Fibroblast of mammary gland (primary cell): ENCODE measurements at places on chromosomes 5 and 9.

- peak; percentile 36 for DNase-seq
These were observed 54.1 kb downstream of the GDA start for GRCh38 chr9:72203205-72203803.

GRCh38 chr5:156391139-156391538 is 64.2 kb downstream of the SGCD start:
- DNase-seq, result peak; percentile 43

- no peak for DNase-seq
These were observed 16.9 kb upstream of the SNCAIP start for GRCh38 chr5:122295138-122295537.

- no peak for DNase-seq
These were observed 178.0 kb downstream of the ACTL7B start for GRCh38 chr9:108677776-108678175.

- peak; percentile 88 for DNase-seq
These were observed 35.5 kb upstream of the ANXA2R start for GRCh38 chr5:43075319-43076293.

DNA sequence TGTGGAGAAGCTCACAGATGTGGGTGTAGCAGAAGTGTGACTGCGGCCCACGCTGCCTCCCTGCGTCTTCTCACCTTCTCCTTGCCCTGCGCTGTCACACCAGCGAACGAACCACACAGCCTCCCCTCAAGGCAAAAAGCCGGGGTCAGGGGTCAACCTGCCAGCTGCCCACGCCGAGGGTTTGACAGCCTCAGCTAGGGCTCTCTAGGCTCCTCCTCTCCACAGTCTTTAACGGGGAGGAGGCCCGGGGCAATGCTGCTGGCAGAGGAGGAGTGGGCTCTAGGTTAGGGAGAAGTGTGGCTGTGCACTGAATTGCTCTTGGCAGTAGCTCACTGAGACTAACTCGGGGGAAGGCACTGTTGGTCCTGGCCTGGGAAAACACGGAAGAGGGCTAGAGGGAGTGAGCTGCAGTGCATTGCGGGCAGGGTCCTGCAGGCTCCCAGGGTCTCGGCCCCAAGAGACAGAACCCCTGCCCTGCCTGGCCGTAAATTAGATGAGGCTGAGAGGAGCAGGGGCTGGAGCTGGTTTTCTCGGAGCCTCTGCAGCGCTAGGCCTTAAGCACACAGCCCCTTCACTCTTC is 4.2 kb upstream of the TRIM52 start:
- DNase-seq, result no peak

DNA sequence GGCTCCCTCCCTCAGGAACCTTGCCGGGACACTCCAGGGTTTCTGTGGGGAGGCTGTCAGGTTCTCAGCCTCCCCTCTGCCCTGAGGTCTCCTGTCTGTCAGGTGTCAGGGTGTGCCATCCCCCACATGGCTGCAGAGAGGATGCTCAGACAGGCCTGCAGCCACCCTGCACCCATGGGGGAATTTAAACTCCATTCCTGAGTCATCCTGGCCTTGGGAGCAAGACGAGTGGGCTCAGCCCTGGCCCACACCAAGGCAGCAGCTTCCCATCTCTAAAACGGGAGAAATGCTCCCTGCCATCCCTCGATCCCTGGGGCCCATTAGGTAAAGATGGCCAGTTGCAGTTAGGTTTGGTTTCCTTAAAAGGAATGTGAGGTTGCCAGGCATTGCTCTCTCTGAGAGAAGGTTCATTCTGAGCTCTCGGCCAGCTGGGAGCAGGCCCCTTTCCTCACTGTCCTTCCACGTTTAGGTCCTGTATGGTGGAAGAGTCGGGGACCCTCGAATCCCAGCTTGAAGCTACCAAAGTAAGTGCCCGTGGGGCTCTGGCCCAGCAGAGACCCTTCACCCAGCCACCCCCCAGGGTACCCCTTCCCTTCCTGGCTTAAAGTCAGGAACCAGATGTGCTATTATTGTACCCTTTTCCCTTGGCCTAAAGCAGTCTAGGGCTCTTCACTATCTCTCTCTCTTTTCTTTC is 26.6 kb downstream of the DYNC2I2 start:
- DNase-seq, result no peak

- no peak for DNase-seq
These were observed 1603.5 kb upstream of the C9orf72 start for GRCh38 chr9:29176786-29177185.

GRCh38 chr5:178120607-178121357 is 7.5 kb downstream of the N4BP3 start:
- peak; percentile 65 for DNase-seq

DNA sequence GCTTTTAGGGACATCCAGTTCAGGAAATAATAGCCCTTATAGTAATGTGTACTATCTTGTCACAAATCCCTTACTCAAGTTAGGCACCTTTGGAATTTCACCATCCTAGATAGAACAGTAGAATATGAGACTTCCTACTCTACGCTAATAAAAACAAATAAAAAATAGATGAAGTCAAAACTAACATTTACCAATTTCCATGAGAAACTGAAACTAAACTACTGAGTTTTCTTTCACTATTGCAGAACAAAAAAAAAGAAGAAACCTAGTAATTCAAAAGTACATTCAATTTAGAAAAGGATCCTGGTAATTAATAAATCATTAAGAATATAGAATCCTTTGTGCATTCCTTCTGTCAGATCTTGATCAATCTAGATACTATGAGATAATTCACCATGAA is 14.0 kb downstream of the STARD4 start:
- DNase-seq, result no peak

GRCh38 chr5:166262395-166262794 is 2029.0 kb upstream of the WWC1 start:
- DNase-seq, result no peak

DNA sequence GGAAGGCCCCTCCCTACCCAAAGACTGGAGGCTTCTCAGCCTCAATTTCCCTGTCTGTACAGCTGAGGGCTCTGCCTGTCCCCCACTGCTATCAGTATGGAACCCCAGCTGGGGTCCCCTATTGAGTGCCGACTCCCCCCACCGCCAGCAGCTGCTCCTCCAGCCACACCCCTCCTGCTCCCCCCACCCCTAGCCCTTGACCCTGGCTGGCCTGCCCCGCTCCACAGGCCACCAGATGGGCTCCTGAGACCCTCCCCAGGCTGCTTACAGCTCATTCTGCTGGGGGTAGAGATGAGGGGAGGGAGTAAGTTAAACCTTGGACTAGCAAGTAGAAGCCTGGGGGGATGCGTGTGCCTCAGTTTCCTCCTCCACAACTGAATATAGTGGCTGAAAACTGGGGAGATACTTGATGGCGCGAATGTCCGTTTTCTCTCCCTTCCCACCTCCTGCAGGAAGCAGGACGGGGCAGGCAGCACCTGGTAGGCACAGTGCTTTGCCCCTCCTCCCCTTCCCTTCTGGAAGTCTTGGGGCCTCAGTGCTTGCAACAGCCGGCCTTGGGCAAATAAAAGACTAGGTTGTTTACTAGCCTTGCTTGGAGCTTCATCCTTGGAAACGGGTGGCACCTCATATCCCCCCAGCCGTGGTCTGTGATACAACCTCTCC is 19.1 kb downstream of the URM1 start:
- no peak for DNase-seq

- no peak for DNase-seq
These were observed 94.4 kb upstream of the IER5L start for GRCh38 chr9:129272348-129273025.

DNA sequence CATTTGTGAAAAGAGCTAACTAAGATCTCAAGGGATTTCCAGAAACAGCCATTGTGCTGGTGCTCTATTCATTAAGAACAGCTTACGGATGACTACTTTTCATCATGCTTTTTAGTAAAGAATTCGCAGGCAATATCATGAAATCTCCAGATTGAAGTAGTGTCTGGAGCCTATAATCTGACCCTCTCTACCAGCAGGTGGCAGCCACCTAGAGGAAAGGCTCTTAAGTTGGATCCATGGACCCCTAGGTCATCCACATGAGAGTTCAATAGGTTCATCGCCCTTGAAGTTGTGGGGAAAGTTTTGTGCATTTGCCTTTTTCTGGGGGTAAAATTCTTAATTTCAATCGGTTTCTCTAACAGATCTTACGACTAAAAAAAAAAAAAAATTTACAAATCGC is 82.3 kb downstream of the SLC1A3 start:
- peak; percentile 34 for DNase-seq

GRCh38 chr5:83718195-83718825 is 2.3 kb downstream of the HAPLN1 start:
- peak; percentile 69 for DNase-seq

DNA sequence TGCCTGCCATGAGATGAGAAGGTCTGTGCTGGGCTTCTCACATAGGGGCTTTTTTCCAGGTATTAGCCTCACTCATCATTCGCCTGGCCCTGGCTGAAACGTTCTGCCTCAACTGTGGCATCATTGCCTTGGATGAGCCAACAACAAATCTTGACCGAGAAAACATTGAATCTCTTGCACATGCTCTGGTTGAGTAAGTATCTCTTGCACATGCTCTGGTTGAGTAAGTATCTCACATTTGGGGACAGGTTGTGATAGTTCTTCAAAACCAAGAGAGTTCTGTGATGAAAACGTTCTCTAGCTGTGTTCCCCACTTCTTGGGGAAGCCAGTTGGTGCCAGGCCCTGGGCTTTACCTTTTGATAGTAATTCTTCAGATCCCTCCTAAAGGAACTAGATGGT is 17.4 kb upstream of the IL13 start:
- DNase-seq, result no peak

DNA sequence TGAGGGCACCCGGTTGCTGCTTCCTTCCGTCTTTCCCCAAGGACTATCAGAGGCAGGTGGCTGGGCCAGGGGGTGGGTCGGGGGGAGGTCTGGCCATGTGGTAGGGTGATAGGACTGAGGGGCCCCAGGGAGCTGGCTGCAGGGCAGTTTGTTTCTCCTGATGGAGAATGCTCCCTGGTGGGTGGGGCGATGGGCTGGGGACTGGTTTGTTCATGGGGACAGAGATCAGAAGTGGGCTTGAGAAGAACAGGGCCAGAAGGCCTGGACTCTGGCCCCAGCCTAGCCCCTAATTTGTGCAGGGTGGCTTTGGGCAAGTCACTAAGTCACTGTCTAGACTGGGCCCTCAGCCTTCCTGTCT is 117.4 kb downstream of the RGS3 start:
- no peak for DNase-seq

DNA sequence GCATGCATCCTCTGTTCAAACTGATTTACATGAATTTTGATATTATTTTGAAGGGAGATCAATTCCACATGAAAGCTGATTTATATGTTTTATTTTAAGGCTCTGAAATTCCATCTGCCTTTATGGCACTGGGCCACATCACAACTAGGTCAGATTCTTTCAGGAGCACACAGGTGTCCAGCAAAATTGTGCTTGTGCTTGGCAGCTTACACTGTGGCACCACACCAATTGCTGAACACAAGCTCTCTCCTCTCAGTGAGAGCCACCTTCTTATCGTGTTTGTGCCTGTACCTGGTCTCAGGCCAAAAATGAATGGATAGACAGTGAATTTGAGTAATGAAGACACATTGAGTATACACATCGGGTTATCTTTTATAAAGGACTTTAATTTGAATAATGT is 200.4 kb downstream of the CDH10 start:
- DNase-seq, result no peak

GRCh38 chr5:10726913-10727517 is 34.0 kb downstream of the DAP start:
- DNase-seq, result no peak

- DNase-seq, result no peak
These were observed 761.3 kb upstream of the DMAC1 start for GRCh38 chr9:8560560-8561525.

DNA sequence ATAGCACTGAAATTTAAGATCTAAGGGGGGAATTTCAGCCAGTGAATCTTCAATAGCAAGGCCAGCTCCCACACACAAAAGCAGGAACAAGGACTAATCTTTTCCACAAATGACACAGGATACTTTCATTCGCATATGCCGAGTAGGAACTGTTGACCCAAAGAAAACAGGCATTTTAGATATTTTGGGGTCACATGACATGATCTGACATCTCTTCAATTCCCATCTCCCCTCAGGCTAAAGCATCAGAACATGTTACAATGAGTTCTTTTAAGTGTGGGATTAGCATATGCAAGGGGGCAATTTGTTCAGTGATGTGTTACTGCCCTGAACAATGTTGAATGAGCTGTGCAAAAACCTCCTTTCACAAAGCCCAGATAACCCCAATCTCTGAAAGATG is 68.2 kb downstream of the TLE1 start:
- no peak for DNase-seq

DNA sequence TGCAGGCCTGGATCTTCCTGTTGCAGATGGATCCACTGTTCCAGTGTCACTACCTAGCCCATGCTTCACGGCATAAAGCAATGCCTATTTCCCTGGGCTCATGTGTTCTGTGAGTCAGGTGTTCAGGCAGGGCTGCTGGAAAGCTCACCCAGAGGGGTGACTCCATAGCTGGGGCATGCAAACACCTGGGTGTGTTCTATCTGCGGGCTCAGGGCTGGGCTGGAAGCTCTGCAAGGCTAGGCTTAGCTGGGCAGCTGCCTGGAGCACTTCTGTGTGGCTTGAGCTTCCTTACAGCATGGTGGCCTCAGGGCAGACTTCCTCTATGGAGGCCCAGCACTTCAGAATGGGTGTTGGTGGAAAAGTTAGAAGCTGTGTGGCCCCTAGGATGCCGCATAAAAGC is 139.9 kb downstream of the GADD45G start:
- no peak for DNase-seq

DNA sequence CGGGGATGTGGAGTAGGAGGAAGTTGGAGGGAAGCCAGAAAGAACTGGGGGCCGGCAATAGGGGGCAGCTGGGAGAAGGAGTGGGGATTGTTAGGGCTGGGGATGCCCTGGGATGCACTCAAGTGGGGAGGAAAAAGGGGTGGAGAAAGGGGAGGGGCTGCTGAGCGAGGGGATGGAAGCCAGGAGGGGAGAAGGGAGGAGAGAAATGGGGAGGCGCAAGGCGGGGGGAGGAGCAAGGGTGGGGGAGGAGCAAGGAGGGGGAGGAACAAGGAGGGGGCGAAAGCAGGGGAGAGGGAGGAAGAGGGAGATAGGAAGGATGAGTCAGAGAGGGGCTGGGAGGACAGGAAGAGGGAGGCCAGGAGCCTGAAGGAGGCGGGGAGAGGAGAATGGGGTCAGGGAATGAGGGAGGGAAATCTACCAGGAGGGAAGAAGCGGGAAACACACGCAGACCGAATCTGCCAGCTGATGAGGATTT is 1.6 kb downstream of the IRX4 start:
- peak; percentile 43 for DNase-seq
